Stimulated activated CD4-positive, alpha-beta T cell treated with anti-CD3 and anti-CD28 coated beads, Interleukin-4, amount 100 ng/mL, for 4 hours (primary cell): ENCODE measurements at places on chromosomes 4 and X.

DNA sequence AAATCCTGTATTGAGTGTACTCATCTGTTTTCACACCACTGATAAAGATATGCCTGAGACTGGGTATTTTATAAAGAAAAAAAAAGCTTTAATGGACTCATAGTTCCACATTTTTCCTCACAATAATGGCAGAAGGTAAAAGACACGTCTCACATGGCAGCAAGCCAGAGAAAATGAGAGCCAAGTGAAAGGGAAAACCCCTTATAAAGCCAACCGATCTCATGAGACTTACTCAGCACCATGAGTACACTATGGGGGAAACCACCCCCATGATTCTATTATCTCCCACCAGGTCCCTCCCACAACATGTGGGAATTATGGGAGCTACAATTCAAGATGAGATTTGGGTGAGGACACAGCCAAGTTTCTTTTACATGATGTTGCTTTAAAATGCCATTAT is 171.9 kb downstream of the GALNTL6 start:
- DNase-seq: no peak

GRCh38 chrX:52363247-52363883 is 5.5 kb upstream of the XAGE2 start:
- DNase-seq: no peak

DNA sequence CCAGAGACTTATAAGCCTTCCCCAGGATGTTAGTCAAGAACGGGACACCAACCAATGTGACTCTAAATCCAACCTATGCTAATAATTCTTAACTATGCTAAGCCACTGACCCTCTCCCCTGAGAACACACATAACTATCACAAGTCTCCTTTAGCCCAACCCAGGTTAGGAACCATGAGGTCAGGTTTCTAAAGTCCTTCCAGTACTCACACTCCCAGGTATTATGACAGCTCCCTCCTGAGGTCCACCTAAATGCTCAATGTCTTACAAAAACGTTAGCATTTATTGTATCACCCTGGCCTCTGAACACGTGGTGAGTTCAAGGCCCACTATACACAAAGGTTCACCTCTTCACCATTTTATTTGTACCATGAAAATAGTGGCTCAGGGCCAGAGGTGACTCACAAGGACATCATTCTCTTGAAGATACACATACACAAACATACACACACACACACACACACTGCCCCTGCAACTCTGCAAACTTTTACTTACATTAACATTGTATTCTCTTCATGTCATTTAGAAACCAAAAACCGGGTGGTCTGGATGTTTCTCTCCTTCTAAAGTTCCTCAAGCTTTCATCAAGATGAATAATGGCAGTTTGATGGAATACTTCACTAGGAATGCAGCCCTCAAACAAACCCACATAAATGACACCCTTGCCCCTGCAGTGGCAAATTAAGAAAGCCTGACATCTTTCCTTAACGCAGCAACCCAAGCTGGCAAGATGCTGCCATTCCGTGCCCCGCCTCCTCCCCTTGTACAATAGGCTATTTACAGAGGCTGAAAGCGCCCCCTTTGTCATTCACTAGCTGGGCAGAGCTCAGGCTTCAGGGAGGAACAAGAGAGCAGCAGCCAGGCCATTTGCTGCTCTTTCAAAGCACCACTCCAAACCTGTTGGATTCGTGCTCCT is 17.7 kb downstream of the ACSL1 start:
- DNase-seq: no peak

- no peak for DNase-seq
These were observed 76.7 kb downstream of the ABLIM2 start for GRCh38 chr4:8081621-8082516.

- no peak for DNase-seq
These were observed 1139.7 kb downstream of the PCDH18 start for GRCh38 chr4:136392576-136392975.

- DNase-seq: no peak
These were observed 209.5 kb upstream of the S100G start for GRCh38 chrX:16440446-16440845.

DNA sequence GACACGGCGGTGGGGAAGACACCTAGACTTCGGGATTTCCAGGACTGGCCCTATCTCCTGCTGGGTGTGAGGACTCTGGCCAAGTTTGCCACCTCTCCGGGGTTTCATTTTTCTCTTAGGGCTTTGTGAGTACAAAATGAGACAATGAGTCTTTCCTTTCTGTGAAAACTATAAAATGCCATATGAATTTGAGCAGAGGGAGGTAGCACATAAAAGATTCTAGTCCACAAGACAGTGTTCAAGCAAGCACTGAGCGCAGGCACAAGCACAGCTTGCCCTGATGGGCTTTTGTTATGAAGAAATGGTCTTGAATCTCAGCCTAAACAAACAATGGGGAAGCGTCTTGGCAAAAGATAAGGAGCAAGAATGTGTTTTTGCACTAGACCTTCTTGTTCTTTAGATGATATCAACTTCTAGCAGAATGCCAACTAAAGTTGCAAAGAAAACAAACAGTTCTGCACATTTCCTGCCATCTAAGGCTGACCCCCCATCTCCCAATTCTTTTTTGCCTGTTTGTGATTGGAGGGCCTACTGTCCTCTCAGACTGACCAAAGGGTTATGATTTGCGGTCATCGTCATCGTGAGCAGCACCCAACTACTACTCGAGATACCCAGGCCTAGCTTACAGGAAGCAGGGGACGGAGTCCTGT is 73.0 kb upstream of the ZNF518B start:
- DNase-seq: no peak

- DNase-seq: no peak
These were observed 62.5 kb upstream of the MCUB start for GRCh38 chr4:109497511-109497910.

- no peak for DNase-seq
These were observed 174.2 kb downstream of the HHIP start for GRCh38 chr4:144820011-144820727.

DNA sequence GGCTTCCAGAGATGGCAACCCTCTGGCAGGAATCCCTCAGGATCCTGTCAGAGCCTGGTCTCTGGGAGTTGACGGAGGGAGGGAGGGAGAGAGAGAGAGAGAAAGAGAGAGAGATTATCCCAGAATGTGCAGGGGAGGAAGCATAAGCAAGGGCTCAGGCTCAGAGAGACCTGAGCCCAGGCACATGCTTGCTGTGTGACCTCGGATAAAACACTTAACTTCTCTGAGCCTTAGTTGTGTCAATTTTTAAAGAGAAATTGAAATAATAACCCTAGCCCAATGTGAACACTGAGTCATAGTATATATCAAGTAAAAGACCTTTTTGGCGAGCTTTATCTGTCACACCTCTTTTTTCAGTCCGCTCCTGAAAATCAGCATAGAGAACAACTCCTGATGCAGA is 473 bp upstream of the USP51 start:
- DNase-seq: no peak

DNA sequence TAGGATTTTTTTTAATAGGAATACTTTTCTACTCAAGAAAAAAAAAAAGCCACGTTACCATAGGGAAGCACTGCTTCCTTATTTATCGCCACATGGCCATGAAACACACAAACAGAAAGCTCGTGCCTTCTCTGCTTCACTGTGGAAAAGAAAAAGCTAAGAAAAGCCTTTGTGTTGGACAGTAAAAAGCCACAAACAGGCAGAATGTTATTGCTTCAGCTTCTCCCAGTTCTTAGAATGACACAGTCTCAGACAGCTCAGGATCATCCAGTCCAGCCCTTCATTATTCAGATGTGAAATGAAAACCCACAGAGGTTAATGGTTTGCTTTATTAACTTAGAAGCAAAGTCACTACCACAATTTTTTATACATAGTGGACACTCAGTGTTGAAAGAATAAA is 181.6 kb upstream of the NOCT start:
- no peak for DNase-seq

- no peak for DNase-seq
These were observed at the start of gene PPP3CA for GRCh38 chr4:101347267-101347556. PPP3CA (minus strand) TSS chr4:101347526.

DNA sequence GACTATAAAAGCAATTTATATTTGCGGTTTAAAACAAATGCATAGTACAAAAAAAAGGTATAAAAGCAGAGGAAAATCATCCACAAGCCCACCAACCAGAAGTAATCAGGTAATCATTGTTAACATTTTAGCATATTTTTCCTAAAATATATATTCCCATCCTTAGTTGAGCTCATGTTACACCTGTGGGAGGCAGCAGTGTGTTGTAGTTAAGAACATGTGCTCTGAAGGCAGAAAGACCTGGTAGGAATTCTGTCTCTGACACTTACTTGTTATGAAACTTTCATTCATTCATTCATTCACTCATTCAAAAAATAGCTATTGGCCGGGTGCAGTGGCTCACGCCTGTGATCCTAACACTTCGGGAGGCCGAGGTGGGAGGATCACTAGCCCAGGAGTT is 15.4 kb upstream of the CDKL5 start:
- DNase-seq: no peak

DNA sequence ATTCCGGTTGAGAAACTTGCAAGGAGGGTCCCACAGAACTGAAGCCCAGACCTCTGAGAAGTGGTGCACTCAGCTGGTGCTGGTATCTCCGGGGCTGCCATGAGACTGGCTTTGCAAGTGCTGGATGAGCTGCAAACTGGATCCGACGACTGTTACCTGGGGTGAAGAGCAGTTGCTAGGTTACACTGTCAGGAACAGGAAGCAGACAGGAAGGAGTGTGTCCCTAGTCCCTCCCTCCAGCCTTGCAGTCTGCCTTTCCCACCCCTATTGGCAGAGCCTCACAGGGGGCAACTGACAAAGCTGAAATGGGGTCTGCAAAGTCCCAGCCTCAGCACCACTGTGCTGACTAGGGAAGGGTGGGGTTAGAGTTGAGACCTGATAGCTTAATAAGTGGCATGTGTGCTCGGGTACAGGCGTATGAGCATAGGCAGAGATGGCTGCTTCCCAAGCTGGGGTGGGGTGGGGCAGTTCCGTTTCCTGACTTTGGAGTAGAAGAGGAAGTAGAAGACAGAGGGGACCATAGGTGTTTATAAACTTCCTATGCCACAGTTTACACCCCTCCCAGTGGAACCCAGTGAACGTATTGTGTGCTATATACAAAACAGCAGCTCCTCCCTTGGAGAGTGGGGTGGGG is 18.0 kb downstream of the PPEF1 start:
- DNase-seq: no peak

- DNase-seq: no peak
These were observed 2637.0 kb downstream of the PCDH7 start for GRCh38 chr4:33357121-33357520.

- no peak for DNase-seq
These were observed 82.3 kb downstream of the GPR143 start for GRCh38 chrX:9683350-9683749.

- DNase-seq: peak; percentile 2
These were observed 9.0 kb upstream of the INTU start for GRCh38 chr4:127623797-127624083.

DNA sequence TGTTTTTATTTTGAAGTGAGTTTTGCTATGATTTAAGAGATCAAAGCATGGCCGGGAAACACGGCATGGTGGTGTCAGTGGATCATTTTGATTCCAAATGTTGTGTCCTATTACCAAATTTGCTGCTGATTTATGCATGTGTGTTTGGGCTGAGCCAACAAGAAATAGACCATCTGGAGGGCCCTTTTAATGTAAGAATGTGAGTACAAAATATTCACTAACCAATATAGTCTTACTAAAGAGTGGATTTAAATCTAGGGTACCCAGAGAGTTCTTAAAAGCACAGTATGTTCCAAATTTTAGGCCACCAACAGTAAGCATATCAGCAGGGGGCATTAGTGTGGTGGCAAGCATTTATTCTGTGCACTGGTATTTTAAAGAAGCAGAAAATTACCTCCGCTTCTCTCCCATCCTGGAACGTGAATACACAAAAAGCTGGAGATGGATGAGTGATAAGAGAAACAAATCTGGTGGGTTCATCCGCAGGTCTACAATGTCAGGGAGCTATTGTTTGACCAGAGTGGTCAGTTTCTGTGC is 444.4 kb upstream of the IGFBP7 start:
- DNase-seq: no peak

GRCh38 chrX:148380650-148381561 is 119.5 kb upstream of the AFF2 start:
- peak; percentile 61 for DNase-seq

- DNase-seq: peak; percentile 5
These were observed 34.7 kb downstream of the ADD1 start for GRCh38 chr4:2878346-2878745.

DNA sequence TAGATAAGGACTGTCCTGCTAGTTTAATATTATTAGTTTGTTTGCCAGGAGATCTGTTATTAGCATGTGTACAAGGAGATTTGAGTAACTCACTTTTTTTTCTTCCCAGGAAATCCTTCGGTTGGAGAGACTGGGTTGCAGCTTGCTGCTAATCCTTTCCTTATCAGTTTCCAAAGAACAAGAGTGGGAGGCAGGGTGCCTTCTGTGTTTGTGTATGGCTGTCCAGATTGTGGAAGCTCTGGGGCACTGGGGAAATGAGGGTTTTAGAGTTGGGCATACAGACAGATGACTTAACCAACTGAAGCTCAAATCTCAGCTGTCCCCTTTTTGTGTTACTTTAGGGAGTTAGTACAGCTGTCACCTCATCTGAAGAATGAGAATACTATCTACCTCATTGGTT is 12.6 kb upstream of the SUPT20HL1 start:
- no peak for DNase-seq

DNA sequence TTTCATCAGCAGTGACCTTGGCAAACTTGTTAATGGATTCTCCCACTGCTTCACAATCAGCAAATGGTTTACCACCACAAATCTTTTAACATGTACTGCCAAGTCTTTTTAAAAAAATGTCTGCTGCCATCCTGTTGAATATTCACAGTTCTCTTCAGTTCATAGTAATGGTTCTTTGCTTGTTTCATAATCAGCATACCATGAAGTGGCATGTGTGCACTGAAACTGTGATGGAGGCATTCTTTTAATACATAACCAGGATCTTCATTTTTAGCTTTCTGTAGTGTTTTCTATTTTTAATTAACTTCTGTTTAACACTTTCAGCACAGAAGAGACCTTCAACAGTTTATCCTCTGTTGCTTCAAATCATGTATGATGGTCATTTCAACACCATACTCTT is 230.1 kb upstream of the ARSJ start:
- no peak for DNase-seq

- no peak for DNase-seq
These were observed 11.7 kb upstream of the MAP7D3 start for GRCh38 chrX:136262812-136263315.

- no peak for DNase-seq
These were observed 642.6 kb upstream of the FAM241A start for GRCh38 chr4:111502626-111503025.

GRCh38 chrX:148609515-148610327 is 109.3 kb downstream of the AFF2 start:
- DNase-seq: no peak

- no peak for DNase-seq
These were observed 15.5 kb downstream of the CTPS2 start for GRCh38 chrX:16696956-16697355.
